ENCODE measurements at places on chromosomes 3 and 15.
A peak's percentile ranks its signal among the peaks of the same experiment; 100 is the strongest.

- H3K27ac ChIP-seq, result no peak overlapping the region
- H3K27me3 ChIP-seq, result no peaks in the 10 kb centered on the region
- no peaks in the 10 kb centered on the region for H3K36me3 ChIP-seq
- no peak for DNase-seq
- no peaks in the 10 kb centered on the region for H3K4me1 ChIP-seq
Measured at GRCh38 chr3:10467204-10467603, 38.2 kb downstream of the ATP2B2 start.

DNA sequence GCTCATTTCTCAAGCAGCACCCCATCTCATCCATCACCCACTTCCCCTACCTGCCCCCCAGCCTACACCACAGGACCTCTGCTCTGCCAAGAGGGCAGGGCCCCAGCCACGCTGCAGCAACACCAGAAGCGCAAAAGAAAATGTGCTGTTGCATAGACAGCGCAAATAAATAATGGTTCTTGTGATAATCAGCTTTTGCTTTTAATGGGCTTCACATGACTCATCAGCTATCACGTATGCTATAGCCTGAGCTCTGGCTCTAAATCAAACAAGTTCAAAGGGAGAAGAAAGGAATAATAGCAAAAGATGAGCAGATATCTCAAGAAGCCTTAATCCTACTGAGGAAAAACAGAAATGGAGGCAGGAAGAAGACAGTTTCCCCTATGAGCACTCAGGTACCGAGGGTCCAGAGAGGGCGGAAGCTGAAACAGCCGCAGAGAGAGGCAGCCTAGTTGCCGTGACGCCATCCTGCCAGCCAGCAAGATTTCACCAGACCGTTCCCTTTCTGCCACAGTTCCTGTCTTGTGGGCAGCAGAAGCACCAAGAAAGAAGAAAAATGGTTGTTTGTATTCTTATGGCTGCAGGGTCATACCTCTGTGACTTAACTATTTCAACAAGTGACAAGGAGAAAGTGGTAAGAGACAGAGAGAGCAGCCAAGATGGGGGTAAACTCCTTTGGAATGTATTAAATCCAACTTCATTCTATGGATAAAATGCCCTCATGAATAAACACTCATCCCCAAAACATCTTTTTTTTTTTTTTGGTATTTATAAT, 22.0 kb downstream of the RAB27A start:
- H3K4me1 ChIP-seq, result no peaks in the 10 kb centered on the region
- H3K36me3 ChIP-seq, result no peaks in the 10 kb centered on the region
- H3K27ac ChIP-seq, result no peak overlapping the region
- no peak overlapping the region for H3K4me3 ChIP-seq
- DNase-seq, result no peak

GRCh38 chr3:160566499-160566898, 1.1 kb upstream of the KPNA4 start:
- no peaks in the 10 kb centered on the region for H3K4me1 ChIP-seq
- no peak for DNase-seq
- peak overlapping the region; percentile 87 for H3K4me3 ChIP-seq
- no peaks in the 10 kb centered on the region for H3K36me3 ChIP-seq

GRCh38 chr3:48215876-48216275, 7.4 kb upstream of the CAMP start:
- no peaks in the 10 kb centered on the region for H3K36me3 ChIP-seq
- peak; percentile 72 for DNase-seq
- no peak overlapping the region for H3K27ac ChIP-seq
- H3K4me1 ChIP-seq, result no peaks in the 10 kb centered on the region
- no peaks in the 10 kb centered on the region for H3K27me3 ChIP-seq

DNA sequence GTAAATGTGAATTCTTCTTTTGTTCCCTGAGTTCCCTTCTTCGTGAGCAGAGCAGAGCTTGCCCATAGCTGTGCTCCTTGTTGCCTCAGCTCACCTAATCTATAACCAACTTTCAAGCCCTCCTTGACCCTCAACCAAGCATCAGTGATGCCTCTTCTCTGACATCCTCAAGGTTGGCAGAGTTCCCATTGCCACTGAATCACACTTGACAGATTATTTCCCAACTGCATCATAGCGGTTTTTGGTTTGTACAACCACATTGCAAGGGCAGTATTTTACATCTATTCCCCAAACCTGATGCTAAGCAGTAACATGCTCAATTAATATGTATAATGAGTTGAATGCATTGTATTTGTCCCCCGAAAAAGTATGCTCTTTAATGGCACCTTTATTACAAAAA, 133.0 kb upstream of the SNTN start:
- H3K27me3 ChIP-seq, result no peaks in the 10 kb centered on the region
- no peak for DNase-seq
- H3K4me3 ChIP-seq, result no peak overlapping the region
- H3K27ac ChIP-seq, result no peak overlapping the region
- no peaks in the 10 kb centered on the region for H3K36me3 ChIP-seq
- no peaks in the 10 kb centered on the region for H3K4me1 ChIP-seq

- DNase-seq, result no peak
- H3K4me1 ChIP-seq, result no peaks in the 10 kb centered on the region
- no peaks in the 10 kb centered on the region for H3K27me3 ChIP-seq
- no peak overlapping the region for H3K4me3 ChIP-seq
- H3K27ac ChIP-seq, result no peak overlapping the region
- no peaks in the 10 kb centered on the region for H3K36me3 ChIP-seq
Measured at GRCh38 chr3:101518421-101518871, 5.4 kb upstream of the SENP7 start.

- H3K27ac ChIP-seq, result peak overlapping the region; percentile 5
- no peaks in the 10 kb centered on the region for H3K36me3 ChIP-seq
- H3K4me1 ChIP-seq, result no peaks in the 10 kb centered on the region
- H3K27me3 ChIP-seq, result no peaks in the 10 kb centered on the region
- DNase-seq, result no peak
- H3K4me3 ChIP-seq, result no peak overlapping the region
Measured at GRCh38 chr3:81888914-81889557, 127.6 kb upstream of the GBE1 start.

GRCh38 chr3:23859012-23859743, 53.4 kb downstream of the UBE2E1 start:
- no peaks in the 10 kb centered on the region for H3K4me1 ChIP-seq
- H3K27me3 ChIP-seq, result no peaks in the 10 kb centered on the region
- no peak overlapping the region for H3K27ac ChIP-seq
- no peaks in the 10 kb centered on the region for H3K36me3 ChIP-seq
- no peak for DNase-seq

GRCh38 chr3:71843071-71843470, 58.1 kb upstream of the PROK2 start:
- no peak for DNase-seq
- H3K4me3 ChIP-seq, result no peak overlapping the region
- H3K27ac ChIP-seq, result no peak overlapping the region
- no peaks in the 10 kb centered on the region for H3K36me3 ChIP-seq
- no peaks in the 10 kb centered on the region for H3K4me1 ChIP-seq

DNA sequence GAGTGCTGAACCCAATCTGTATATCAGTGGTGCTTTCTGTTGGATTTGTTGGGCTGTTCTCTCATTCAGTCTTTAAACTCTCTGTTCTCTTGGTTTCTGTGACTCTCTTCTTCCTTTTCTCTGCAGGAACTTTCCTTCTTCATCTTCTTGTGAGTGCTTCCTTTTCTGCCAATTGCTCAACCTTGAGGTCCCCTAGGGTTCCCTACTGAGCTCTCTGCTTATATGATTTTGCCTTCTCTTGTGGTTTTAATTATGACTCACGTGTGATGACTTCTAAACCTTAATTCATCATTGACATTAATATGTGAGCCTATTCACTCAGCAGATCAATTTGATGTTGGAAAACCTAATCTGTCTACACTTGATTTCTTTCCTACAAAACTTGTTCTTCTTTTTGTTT, 39.4 kb downstream of the MOBP start:
- DNase-seq, result no peak
- no peak overlapping the region for H3K27ac ChIP-seq
- H3K4me3 ChIP-seq, result no peak overlapping the region
- no peaks in the 10 kb centered on the region for H3K4me1 ChIP-seq
- no peaks in the 10 kb centered on the region for H3K27me3 ChIP-seq
- H3K36me3 ChIP-seq, result no peaks in the 10 kb centered on the region

DNA sequence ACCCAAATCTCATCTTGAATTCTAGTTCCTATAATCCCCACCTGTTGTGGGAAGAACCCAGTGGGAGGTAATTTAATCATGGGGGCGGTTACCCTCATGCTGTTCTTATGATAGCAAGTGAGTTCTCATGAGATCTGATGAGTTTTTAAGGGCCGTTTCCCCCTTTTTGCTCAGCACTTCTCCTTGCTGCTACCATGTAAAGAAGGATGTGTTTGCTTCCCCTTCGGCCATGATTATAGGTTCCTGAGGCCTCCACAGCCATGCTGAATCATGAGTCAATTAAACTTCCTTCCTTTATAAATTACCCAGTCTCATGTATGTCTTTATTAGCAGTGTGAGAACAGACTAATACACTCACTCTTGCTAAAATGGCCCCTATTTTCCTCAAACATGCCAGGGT, 374.7 kb downstream of the TUSC7 start:
- no peaks in the 10 kb centered on the region for H3K36me3 ChIP-seq
- no peak for DNase-seq
- H3K27ac ChIP-seq, result no peak overlapping the region
- H3K4me3 ChIP-seq, result no peak overlapping the region

- H3K4me1 ChIP-seq, result no peaks in the 10 kb centered on the region
- no peak overlapping the region for H3K27ac ChIP-seq
- DNase-seq, result no peak
- H3K36me3 ChIP-seq, result no peaks in the 10 kb centered on the region
- no peak overlapping the region for H3K4me3 ChIP-seq
Measured at GRCh38 chr15:48317221-48317620, 14.0 kb upstream of the DUT start.

GRCh38 chr3:184760337-184761074, 48.6 kb upstream of the MAGEF1 start:
- H3K4me1 ChIP-seq, result peaks cover 3% of the 10 kb centered on the region
- H3K27me3 ChIP-seq, result no peaks in the 10 kb centered on the region
- no peak overlapping the region for H3K27ac ChIP-seq
- DNase-seq, result no peak

- H3K27me3 ChIP-seq, result peaks cover 5% of the 10 kb centered on the region
- H3K4me1 ChIP-seq, result no peaks in the 10 kb centered on the region
- no peak overlapping the region for H3K27ac ChIP-seq
- no peaks in the 10 kb centered on the region for H3K36me3 ChIP-seq
- no peak overlapping the region for H3K4me3 ChIP-seq
Measured at GRCh38 chr15:69119001-69119400, 41.4 kb upstream of the GLCE start.

- no peak overlapping the region for H3K27ac ChIP-seq
- no peaks in the 10 kb centered on the region for H3K36me3 ChIP-seq
- no peak for DNase-seq
- H3K4me1 ChIP-seq, result no peaks in the 10 kb centered on the region
- H3K27me3 ChIP-seq, result no peaks in the 10 kb centered on the region
Measured at GRCh38 chr3:151974067-151974466, 100.6 kb downstream of the SUCNR1 start.

GRCh38 chr3:145483992-145484391, 677.0 kb downstream of the PLOD2 start:
- no peak overlapping the region for H3K27ac ChIP-seq
- H3K4me3 ChIP-seq, result no peak overlapping the region
- no peaks in the 10 kb centered on the region for H3K36me3 ChIP-seq
- DNase-seq, result no peak
- H3K4me1 ChIP-seq, result no peaks in the 10 kb centered on the region

- no peaks in the 10 kb centered on the region for H3K27me3 ChIP-seq
- no peak overlapping the region for H3K4me3 ChIP-seq
- H3K4me1 ChIP-seq, result no peaks in the 10 kb centered on the region
- no peak for DNase-seq
Measured at GRCh38 chr3:111954228-111954990, 24.4 kb upstream of the ABHD10 start.

- DNase-seq, result no peak
- no peak overlapping the region for H3K4me3 ChIP-seq
- no peak overlapping the region for H3K27ac ChIP-seq
- no peaks in the 10 kb centered on the region for H3K4me1 ChIP-seq
- no peaks in the 10 kb centered on the region for H3K36me3 ChIP-seq
- H3K27me3 ChIP-seq, result no peaks in the 10 kb centered on the region
Measured at GRCh38 chr3:120685411-120685810, 3.4 kb upstream of the HGD start.

Data from uterus (tissue), 4 donors.